ENCODE measurements at places on chromosomes 1 and 21.
A peak's percentile ranks its signal among the peaks of the same experiment; 100 is the strongest.

DNA sequence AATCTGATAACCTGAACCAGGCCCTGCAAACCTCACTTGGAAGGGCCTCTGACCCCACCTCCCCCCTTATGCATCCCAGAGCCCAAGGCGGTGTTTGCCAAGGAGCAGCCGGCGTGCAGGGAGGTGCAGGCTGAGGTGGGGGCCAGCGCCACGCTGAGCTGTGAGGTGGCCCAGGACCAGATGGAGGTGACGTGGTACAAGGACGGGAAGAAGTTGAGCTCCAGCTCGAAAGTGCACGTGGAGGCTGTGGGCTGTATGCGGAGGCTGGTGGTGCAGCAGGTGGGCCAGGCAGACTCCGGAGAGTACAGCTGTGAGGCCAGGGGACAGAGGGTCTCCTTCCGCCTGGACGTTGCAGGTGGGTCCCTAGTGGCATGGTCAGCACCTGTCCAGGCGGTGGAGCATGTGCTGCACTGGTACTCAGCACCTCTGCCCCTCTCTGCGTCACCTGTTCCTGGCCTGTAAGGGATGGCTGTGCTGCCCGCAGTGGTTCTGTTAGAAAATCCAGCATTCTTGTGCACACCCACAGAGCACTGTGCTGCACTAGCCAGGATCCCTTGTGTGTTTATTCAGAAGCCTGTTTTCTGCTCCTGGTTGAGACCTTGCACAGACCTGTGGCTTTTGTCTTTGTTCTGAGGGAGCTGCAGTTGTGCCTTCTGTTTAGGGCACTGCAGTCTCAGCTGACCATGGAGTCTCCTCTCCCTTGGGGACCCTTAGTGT, 11.6 kb downstream of the OBSCN start:
- no peak for DNase-seq

- no peak for DNase-seq
Measured at GRCh38 chr1:57986432-57986831, 560.1 kb downstream of the OMA1 start.

GRCh38 chr1:233635765-233636502, 22.0 kb downstream of the KCNK1 start:
- DNase-seq = no peak

DNA sequence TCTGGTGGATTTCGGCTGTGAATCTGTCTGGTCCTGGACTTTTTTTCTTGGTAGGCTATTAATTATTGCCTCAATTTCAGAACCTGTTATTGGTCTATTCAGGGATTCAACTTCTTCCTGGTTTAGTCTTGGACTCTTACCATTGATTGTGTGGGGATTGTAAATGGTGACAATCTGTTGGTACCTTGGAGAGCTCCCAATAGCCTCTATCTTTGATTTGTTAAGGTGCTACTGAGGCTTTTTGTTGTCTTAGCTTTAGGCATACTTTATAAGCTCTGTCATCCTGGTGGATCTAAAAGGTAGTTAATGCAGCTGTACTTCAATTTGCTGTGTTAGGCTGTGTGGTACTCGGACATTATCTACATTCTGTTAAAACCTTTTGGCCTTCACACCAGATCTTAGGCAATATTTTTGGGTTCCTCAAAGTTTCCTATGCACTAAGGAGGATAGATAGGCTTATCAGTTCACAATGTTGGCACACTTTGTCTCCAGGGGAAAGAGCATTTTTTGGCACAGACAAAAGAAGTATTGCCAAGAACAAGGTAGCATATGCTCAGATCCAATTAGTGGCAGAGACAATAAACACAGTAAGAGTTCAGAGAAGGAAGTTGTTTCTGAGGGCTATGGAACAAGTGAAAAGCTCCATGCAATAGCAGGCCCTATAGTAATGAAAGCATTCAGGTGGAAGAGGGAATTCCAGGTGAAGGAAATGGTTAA, 230.4 kb downstream of the PDE4B start:
- DNase-seq = no peak

DNA sequence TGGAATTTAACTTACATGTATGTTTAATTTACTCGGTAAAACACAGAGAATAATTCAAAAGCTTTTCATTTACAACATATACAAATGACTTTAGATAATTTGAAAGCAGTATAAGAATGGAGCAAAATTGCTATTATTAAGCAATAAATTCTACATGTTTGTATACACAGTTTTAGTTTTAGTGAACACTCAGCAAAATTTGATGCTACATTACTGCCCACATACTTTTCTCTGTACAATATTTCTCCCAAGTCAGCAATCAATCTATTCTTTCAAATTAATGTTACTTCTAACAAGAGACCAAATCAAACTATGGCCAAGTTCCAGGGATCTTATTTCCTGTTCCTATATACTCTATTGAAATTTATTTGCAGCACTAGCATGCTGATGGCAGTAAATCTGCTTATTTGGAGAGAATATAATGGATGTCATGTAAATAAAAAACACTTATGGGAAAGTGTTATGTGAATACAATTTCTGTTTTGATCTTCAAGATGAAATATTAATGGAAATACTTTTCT, 82.6 kb upstream of the BRINP3 start:
- DNase-seq = no peak

DNA sequence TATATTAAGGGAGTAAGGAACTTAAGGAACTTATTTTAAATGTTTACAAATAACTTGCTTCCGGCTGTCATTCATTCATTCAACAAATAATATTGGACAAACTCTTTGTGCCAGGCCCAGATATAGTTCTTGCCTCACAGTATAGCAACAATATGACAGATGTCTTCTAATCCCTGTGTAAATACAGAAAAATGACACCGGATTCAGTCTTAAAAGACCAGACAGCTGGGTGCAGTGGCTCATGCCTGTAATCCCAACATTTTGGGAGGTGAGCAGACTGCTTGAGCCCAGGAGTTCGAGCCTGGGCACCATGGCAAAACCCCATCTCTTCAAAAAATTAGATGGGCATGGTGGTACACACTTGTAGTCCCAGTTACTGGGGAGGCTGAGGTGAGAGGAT, 23.7 kb downstream of the EIF2B3 start:
- no peak for DNase-seq

DNA sequence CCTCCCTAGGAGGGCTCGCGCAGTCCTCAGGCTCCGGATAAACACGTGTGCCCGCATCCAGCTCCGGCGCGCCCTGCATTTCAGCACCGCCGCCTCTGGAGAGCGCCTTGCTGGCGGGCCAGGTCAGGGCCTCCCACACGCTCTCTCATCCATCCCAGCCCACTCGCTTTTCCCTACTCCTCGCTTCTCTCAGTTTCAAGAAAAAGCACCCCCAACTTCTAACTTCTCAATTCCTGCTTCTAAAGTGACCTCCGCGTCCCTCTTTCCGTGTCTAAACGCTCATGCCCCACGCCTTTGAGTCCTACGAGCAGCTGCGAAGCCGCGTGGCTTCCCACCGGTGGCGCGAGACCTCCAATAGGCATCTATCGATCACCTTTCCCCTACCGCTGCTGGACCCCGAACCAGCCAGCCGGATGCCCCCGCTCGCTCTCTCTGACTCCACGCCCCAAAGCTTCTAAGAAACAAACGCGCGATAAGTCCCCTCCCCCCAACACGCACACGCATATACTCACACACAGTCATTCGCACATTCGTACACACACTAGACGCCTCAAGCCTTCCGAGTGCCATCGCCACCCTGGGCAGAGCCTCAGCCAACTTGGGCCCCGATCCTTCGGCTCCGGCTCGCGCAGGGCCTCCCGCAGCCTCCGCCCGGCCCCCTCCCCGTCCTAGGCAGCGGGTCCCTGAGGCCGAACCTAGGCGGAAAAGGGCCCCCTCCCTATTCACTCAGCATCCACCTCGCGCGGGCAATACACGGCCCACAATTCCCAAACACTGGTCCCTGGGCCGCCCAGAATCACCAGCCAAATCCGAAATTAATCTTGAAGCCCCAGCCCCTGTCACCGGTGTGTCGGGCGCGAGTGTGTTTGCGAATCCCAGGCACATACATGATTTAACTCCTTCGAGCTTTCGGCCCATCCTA, 1.1 kb downstream of the NMNAT2 start:
- peak; percentile 2 for DNase-seq

GRCh38 chr21:38219049-38219628, 37.7 kb upstream of the KCNJ15 start:
- DNase-seq = peak; percentile 27

DNA sequence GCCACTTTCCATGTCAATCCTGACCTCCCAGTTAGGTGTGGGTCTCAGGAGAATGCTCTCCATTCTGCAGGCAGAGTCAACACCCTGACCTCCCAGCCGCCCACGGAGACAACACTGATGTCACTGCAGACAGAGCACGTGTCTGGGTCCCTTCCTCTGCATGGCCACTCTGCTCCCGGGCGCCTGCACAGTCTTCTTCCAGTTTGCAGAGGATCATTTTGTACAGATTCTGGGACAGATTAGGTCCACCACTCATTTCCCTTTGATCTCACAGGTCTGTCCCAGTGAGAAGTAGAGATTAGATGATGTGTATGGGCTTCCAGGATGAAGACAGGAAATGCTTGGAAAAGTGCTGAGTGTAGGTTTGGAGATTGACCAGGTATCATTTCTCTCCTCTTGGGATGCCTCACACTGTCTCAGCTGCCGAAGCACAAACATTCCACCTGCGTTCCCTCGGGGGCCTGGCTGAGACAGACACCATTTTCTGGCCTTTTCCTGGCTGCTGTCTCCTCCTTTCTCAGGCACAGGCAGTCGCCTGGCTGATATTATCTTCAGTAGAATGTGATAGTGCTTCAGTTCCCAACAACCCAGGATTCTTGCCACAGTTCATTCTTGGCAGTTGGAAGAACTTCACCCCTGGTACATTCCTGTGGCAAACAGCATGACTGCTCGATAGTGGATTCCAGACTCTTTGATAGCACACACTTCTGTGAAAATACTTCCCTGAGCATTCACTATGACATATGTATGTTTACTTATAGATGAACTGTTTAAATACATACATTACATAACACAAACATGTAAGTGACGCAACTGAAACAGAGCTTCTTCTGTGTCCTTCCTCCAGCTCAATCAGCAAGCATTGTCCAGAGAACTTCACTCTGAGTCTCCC, 7.9 kb downstream of the MYBPHL start:
- DNase-seq = no peak

DNA sequence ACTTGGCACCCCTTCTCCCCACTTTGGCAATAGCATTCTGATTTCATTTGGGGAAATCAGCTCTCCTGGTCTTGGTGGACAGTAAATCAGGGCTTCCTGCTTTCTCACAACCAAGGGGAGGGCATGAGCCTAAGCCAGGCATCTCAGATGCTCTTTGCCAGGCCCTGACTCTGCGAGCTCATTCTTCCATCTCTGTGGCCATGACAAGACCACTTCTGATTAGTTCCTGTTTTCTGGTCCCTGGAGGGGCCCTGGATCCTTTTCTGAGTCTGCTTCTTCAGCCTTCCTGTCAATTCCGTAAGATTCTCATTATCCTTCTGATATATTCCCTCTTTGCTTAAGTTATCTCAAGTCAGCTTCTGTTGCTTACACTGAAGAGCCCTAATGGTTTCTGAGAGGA, 210.4 kb downstream of the HIVEP3 start:
- no peak for DNase-seq

DNA sequence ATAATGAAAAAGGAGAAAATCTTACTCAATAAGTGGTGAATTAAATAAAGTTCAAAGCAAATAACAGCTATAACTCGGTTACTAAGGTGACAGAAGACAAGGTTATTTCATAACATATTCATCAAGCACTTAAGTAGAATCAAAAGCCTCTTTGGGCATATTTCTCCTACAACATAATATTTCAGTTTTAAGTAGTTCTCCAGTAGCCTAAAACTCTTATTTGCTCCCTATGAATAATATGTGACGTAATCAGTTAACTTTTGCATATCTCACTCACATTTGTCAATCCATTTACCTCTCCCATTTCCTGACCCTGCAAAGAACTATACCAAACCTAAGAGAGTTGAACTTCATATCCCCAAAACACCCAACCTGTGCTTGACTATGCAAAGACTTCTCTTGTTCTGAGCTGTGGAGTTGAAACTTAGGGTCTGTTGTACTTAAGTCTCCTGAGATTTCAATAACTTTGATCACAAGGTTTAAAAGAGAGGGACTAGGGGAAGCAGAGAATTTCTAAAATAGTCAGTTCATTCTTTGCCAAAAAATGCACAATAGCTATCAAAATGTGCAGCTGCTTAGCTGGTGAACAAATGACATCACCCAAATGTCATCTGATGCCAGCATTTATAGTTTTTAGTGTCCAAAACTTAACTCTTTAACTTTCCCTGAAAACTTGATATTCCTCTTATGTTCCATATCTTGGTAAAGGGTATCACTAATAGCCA, 37.2 kb downstream of the TTLL7 start:
- DNase-seq = no peak

GRCh38 chr1:89598450-89599331, 34.2 kb upstream of the LRRC8C start:
- no peak for DNase-seq

DNA sequence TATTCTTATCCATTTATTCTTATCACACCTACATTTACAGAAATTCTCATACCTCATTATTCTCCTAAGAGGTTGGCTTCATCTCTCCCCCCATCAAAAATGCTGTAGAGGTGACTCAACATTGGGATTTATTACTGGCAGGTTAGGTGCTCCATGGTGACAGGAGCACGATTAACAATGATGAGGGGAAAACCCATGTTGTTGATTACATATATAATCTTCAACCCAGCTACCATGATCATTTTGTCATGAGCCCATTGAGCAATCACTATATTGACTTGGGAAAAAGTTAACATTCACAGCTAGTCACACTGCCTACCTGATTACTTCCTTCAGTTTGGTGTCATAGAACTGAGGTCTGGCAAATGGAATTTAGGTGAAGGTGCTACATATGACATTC, 712.1 kb upstream of the CHRM3 start:
- no peak for DNase-seq

DNA sequence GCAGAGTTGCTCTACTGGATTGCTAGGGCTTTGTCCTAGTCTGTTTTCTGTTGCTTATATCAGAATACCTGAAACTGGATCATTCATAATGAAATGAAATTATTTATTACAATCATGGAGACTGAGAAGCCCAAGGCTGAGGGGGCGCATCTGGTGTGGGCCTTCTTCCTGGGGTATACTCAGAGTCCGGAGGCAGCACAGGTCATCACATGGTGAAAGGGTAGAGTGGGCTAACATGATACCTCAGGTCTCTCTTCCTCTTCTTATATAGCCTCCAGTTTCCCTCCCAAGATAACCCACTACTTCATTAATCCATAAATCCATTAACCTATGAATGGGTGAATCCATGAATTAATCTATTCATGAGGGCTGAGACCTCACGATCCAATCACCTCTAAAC, 667.6 kb upstream of the NCAM2 start:
- DNase-seq = no peak

Data from stimulated activated naive CD4-positive, alpha-beta T cell treated with Interleukin-2 at 50 U/mL for 16 hours (primary cell).